ENCODE measurements at places on chromosomes 5 and 9. TPM values are rescaled to one million over a fixed set of nuclear protein-coding genes. Genes with fewer than 3 reads are reported as not detected.
A peak's percentile ranks its signal among the peaks of the same experiment; 100 is the strongest.

DNA sequence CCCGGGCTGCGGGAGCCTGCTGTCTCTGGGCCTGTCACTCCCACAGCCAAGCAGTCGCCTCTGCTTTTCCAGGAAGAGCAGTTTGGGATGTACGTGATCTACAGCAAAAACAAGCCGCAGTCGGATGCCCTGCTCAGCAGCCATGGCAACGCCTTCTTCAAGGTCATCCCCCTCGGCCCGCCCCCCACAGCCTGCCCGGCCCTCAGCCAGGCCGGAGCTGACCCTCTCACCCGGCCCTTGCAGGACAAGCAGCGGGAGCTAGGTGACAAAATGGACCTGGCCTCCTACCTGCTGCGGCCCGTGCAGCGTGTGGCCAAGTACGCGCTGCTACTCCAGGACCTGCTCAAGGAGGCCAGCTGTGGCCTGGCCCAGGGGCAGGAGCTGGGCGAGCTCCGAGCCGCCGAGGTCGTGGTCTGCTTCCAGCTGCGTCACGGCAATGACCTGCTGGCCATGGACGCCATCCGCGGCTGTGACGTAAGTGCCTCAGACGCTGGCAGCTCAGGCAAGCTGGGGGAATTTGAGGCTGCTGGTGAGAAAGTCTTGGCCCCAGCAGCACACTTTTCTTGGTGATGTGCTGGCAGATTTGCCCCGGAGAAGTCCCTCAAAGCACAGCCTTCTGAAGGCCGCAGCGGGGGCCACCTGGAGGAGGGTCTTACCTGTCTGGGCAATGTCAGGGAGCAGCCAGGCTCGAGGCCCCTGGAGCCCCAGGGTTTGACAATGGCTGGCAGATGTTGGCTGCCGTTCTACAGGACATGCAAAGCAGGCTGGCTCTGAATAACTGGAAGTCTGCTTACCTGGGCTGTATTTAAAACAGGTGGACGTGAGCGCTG lies 20.1 kb upstream of the LRRC14B start:
- no peak overlapping the region for H3K4me3 ChIP-seq
- no peaks in the 10 kb centered on the region for H3K27me3 ChIP-seq
- H3K27ac ChIP-seq = no peak overlapping the region
- H3K4me1 ChIP-seq = no peaks in the 10 kb centered on the region

PRDM9 gene
- total RNA-seq = not detected

TMEM174 gene
- total RNA-seq = not detected

GRCh38 chr9:131113655-131114054 lies 11.7 kb upstream of the NUP214 start:
- no peak overlapping the region for H3K27ac ChIP-seq
- H3K27me3 ChIP-seq = peaks cover 2% of the 10 kb centered on the region
- DNase-seq = no peak
- H3K4me3 ChIP-seq = no peak overlapping the region
- no peaks in the 10 kb centered on the region for H3K36me3 ChIP-seq

DNA sequence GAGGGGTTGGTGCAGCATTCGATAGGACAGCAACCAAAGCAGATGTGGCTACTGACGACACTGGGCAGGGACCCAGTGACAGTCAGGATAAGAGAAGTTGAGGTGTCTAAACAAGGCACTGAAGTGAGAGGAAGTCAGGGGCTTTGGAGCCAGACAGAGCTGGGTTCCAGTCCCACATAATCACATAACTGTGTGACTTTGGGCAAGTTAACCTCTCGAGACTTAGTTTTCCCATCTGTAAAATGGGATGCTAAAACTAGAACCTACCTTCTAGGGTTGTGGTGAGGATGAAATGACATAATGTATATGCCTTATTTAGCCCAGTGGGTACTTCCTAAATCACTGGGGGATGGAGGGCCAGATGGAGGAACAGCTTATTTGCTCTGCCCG lies 3.1 kb downstream of the ANGPTL2 start:
- no peak overlapping the region for H3K4me3 ChIP-seq
- peaks cover 31% of the 10 kb centered on the region for H3K27me3 ChIP-seq
- peaks cover 12% of the 10 kb centered on the region for H3K4me1 ChIP-seq
- H3K27ac ChIP-seq = no peak overlapping the region
- DNase-seq = no peak

DNA sequence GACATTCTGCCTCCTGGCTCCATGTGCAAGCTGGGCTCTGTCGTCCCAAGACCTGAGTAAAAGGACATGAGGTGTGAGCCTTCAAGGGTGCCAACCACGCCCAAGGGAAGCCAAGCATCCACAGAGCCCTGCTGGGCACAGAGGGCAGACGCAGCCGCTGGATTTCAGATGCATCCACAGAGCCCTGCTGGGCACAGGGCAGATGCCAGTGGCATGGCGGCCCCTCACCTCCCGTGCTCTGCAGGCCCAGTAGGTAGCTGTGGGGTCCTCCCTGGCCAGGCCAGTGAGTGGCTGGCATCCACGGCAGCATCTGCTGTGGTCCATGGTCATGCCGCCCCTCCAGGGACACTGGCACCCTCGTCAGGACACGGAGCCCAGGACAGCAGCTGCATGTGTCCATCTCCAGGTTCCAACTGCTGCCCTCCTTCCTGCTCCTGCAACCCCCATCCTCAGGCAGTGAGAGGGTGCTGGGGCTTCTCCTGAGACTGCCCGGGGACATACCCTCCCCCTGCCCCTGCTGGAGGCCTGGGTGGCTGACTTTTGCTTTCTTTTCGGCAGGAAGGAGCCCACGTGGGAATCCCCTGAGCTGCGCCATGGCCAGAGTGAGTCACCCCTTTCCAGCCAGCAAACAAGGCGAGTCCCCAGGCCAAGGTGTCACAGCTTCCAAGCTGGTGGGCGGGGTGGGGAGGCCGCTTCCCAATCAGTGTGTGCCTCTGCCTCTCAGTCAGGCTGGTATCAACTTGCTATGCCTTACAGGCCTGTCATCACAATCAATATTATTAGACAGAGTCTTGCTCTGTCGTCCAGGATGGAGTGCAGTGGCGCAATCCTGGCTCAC lies 4.0 kb upstream of the TRAF2 start:
- DNase-seq = peak; percentile 98
- peak overlapping the region; percentile 70 for H3K4me3 ChIP-seq
- H3K4me1 ChIP-seq = peaks cover 48% of the 10 kb centered on the region
- no peaks in the 10 kb centered on the region for H3K27me3 ChIP-seq
- peak overlapping the region; percentile 97 for H3K27ac ChIP-seq

GRCh38 chr5:138985683-138986082 lies 110.5 kb upstream of the LRRTM2 start:
- H3K27me3 ChIP-seq = no peaks in the 10 kb centered on the region
- peaks cover 25% of the 10 kb centered on the region for H3K4me1 ChIP-seq
- no peak overlapping the region for H3K27ac ChIP-seq
- no peak overlapping the region for H3K4me3 ChIP-seq

DNA sequence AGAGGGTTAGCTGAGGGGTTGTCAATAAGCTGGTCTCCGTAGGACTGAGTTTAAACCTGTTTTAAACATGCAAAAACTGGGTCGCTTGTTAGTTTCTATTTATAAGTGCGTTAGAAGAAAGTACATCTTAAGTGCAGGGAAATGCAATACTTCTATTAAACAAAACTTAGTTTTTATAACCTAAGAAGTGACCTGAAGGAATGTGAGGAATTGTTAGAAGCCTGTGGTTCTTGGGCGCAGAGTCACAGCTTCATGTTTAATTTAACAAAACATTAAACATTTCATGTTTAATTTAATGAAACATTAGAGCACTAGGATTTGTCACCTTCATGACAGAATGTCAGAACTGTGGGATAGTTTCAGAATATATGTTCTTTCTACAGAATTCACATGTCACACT lies 469.2 kb upstream of the WWC1 start:
- no peak overlapping the region for H3K4me3 ChIP-seq
- H3K4me1 ChIP-seq = no peaks in the 10 kb centered on the region
- DNase-seq = no peak
- no peak overlapping the region for H3K27ac ChIP-seq
- H3K36me3 ChIP-seq = no peaks in the 10 kb centered on the region
- no peaks in the 10 kb centered on the region for H3K27me3 ChIP-seq

GRCh38 chr9:90086101-90086511 lies 481.3 kb downstream of the GADD45G start:
- no peaks in the 10 kb centered on the region for H3K27me3 ChIP-seq
- no peak for DNase-seq
- no peaks in the 10 kb centered on the region for H3K4me1 ChIP-seq
- H3K36me3 ChIP-seq = no peaks in the 10 kb centered on the region

MSMP gene
- 0.45 TPM for total RNA-seq

ABLIM3 gene
- not detected for total RNA-seq

DNA sequence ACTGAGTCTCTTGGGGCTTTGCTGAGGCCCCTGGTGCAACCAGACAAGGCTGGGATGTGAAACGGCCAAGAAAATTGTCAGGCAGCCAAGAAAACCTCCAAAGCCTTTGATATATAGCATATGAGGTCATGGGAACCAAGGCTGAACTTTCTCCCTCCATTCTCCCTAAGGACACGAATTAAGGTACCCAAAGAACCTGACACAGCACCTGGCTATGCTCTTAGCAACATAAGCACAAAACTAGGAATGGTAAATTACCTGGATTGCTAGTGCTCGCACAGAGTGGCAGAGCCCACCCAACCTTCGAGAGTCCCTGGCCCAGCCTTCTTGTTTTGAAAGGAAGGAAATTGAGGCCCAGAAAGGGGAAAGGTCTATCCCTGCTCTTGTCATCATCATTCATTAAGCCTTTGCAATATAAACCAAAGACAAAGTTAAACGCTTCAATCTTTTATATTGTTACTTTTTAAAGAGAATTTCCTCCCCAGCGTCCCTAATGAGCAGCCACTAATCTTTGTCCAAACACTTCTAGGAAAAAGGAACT lies 220.0 kb upstream of the NR4A3 start:
- H3K4me1 ChIP-seq = no peaks in the 10 kb centered on the region
- H3K27ac ChIP-seq = no peak overlapping the region
- H3K36me3 ChIP-seq = no peaks in the 10 kb centered on the region
- H3K4me3 ChIP-seq = no peak overlapping the region

- H3K27ac ChIP-seq = no peak overlapping the region
- no peak for DNase-seq
- no peaks in the 10 kb centered on the region for H3K4me1 ChIP-seq
- H3K27me3 ChIP-seq = peaks cover 4% of the 10 kb centered on the region
These were observed 95.2 kb downstream of the APTX start for GRCh38 chr9:32906213-32906612.

GRCh38 chr9:94792511-94792910 lies 66.0 kb downstream of the AOPEP start:
- no peaks in the 10 kb centered on the region for H3K4me1 ChIP-seq
- H3K27ac ChIP-seq = no peak overlapping the region
- H3K36me3 ChIP-seq = peaks cover 20% of the 10 kb centered on the region
- DNase-seq = no peak
- no peaks in the 10 kb centered on the region for H3K27me3 ChIP-seq
- no peak overlapping the region for H3K4me3 ChIP-seq

DENND4C gene
- 8.7 TPM for total RNA-seq

DNA sequence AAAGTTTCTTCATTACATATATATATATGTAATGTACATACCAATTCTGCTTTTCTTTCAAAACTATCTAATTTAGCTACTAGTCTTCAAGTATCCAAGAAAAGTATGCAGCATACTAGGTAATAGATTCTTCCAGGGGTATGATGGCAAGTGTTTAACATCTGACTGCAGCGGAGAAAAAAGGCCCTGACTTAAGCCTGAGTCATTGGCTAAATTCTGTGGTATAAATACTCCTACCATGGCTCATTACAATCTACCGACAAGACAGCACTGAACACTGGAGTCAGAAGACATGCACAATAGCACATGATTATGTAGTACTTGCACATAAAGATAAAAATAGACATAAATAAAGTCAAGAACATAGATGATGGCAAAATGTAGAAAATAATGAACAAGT lies 439.9 kb downstream of the BRINP1 start:
- no peaks in the 10 kb centered on the region for H3K36me3 ChIP-seq
- no peak overlapping the region for H3K4me3 ChIP-seq
- H3K4me1 ChIP-seq = no peaks in the 10 kb centered on the region
- DNase-seq = no peak

CSF1R gene
- 0.94 TPM for total RNA-seq

PCDHA9 gene
- total RNA-seq = not detected

GRCh38 chr9:106127776-106128175 lies 433.4 kb downstream of the TMEM38B start:
- H3K4me3 ChIP-seq = no peak overlapping the region
- H3K36me3 ChIP-seq = no peaks in the 10 kb centered on the region
- no peak for DNase-seq
- no peaks in the 10 kb centered on the region for H3K4me1 ChIP-seq

TMEM203 gene
- 23.2 TPM for total RNA-seq

DNA sequence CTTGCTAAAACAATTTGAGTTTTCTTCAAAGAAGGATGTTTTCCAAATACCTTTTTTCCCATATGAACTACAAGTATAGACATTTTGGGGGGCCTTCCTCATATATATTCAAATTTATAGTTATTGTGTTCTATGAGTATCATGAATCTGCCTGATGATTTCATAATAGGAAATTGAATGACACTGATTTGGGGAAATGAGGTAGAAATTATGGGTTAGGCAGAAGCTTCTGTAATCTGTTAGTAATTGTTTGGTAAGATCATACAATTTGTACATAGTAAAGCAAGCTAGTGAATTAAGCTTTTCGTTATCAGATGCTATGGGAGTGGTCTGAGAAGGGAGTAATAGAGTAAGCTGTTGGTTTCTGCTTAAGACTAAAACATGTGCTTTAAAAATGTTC lies 98.0 kb downstream of the TRIO start:
- no peaks in the 10 kb centered on the region for H3K36me3 ChIP-seq
- H3K27ac ChIP-seq = no peak overlapping the region
- H3K27me3 ChIP-seq = no peaks in the 10 kb centered on the region
- no peak for DNase-seq
- no peaks in the 10 kb centered on the region for H3K4me1 ChIP-seq
- no peak overlapping the region for H3K4me3 ChIP-seq

DNA sequence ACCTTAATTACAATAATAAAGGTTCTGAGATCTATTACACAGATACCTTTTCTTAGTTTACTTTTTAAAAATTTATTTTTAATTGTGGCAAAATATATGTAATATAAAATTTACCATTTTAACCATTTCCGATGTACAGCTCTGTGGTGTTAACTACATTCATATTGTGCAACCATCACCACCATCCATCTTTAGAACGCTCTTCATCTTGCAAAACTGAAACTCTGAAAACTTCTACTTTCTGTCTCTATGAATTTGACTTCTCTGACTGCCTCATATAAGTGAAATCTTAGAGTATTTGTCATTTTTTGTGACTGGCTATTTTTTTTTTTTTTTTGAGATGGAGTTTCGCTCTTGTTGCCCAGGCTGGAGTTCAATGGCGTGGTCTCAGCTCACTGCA lies 26.8 kb downstream of the WWC1 start:
- peaks cover 1% of the 10 kb centered on the region for H3K36me3 ChIP-seq
- H3K27ac ChIP-seq = no peak overlapping the region
- no peak overlapping the region for H3K4me3 ChIP-seq

GRCh38 chr5:80916676-80917075 lies 43.5 kb upstream of the RASGRF2 start:
- no peak for DNase-seq
- peaks cover 9% of the 10 kb centered on the region for H3K4me1 ChIP-seq
- peaks cover 2% of the 10 kb centered on the region for H3K36me3 ChIP-seq
- H3K4me3 ChIP-seq = no peak overlapping the region

GRCh38 chr9:72278959-72279358 lies 86.0 kb downstream of the ZFAND5 start:
- H3K4me3 ChIP-seq = no peak overlapping the region
- no peaks in the 10 kb centered on the region for H3K4me1 ChIP-seq

GRCh38 chr5:69271376-69271775 lies 36.7 kb downstream of the CDK7 start:
- no peaks in the 10 kb centered on the region for H3K27me3 ChIP-seq
- peak; percentile 14 for DNase-seq
- H3K36me3 ChIP-seq = peaks cover 10% of the 10 kb centered on the region
- no peak overlapping the region for H3K4me3 ChIP-seq

LVRN gene
- total RNA-seq = not detected
